ENCODE measurements at places on chromosomes 6 and 20. TPM values are rescaled to one million over a fixed set of nuclear protein-coding genes. Genes with fewer than 3 reads are reported as not detected.

CLPSL2 gene
- total RNA-seq = 0.57 TPM

TMEM217 gene
- total RNA-seq = 4.0 TPM

TNFRSF6B gene
- total RNA-seq = not detected

AIF1 gene
- 0.44 TPM for total RNA-seq

APCDD1L gene
- 0.62 TPM for total RNA-seq

KCNK15 gene
- total RNA-seq = 7.4 TPM

SLC32A1 gene
- total RNA-seq = not detected

SLC24A3 gene
- not detected for total RNA-seq
